ENCODE measurements at places on chromosomes 16 and 17. TPM values are rescaled to one million over a fixed set of nuclear protein-coding genes. Genes with fewer than 3 reads are reported as not detected.

GNGT2 gene
- 0.92 TPM for total RNA-seq

FAM20A gene
- total RNA-seq, result 6.5 TPM

RAC3 gene
- 7.4 TPM for total RNA-seq

NPIPA8 gene
- total RNA-seq, result 3.5 TPM

DERL2 gene
- 23.9 TPM for total RNA-seq

ZFPM1 gene
- total RNA-seq, result 0.41 TPM

ZNF598 gene
- 15.2 TPM for total RNA-seq

C17orf107 gene
- total RNA-seq, result 5.1 TPM

CCL5 gene
- 3.5 TPM for total RNA-seq

PTX4 gene
- total RNA-seq, result 1.5 TPM

CCL11 gene
- not detected for total RNA-seq

MYH8 gene
- total RNA-seq, result 4,616 TPM

ADPRM gene
- 23.6 TPM for total RNA-seq

ZNF652 gene
- 31.5 TPM for total RNA-seq

ABCC12 gene
- not detected for total RNA-seq

PRSS22 gene
- 18.2 TPM for total RNA-seq

FOXC2 gene
- total RNA-seq, result 1.0 TPM

CLN3 gene
- 14.5 TPM for total RNA-seq

C17orf78 gene
- not detected for total RNA-seq

PRR35 gene
- total RNA-seq, result not detected

CCL2 gene
- total RNA-seq, result 11.3 TPM

TCAP gene
- 608 TPM for total RNA-seq

BRCA1 gene
- total RNA-seq, result 21.4 TPM

LPO gene
- total RNA-seq, result 6.4 TPM

MARVELD3 gene
- 1.9 TPM for total RNA-seq

WSCD1 gene
- total RNA-seq, result 29.5 TPM

CCDC43 gene
- total RNA-seq, result 42.2 TPM

SPOP gene
- total RNA-seq, result 131 TPM

KRTAP4-4 gene
- not detected for total RNA-seq

XPO6 gene
- total RNA-seq, result 62.5 TPM

CYBC1 gene
- 36.6 TPM for total RNA-seq

JPT1 gene
- 97.4 TPM for total RNA-seq

Data from tongue (tissue), 3 donors.